CD4-positive, alpha-beta T cell treated with Interleukin-15 for 1 hour (primary cell): ENCODE measurements at places on chromosomes 7 and 10.
A peak's percentile ranks its signal among the peaks of the same experiment; 100 is the strongest.

- DNase-seq = no peak
Observed at GRCh38 chr7:137804836-137805235, 41.9 kb downstream of the DGKI start.

GRCh38 chr7:8155836-8156235, 106.1 kb downstream of the ICA1 start:
- no peak for DNase-seq

DNA sequence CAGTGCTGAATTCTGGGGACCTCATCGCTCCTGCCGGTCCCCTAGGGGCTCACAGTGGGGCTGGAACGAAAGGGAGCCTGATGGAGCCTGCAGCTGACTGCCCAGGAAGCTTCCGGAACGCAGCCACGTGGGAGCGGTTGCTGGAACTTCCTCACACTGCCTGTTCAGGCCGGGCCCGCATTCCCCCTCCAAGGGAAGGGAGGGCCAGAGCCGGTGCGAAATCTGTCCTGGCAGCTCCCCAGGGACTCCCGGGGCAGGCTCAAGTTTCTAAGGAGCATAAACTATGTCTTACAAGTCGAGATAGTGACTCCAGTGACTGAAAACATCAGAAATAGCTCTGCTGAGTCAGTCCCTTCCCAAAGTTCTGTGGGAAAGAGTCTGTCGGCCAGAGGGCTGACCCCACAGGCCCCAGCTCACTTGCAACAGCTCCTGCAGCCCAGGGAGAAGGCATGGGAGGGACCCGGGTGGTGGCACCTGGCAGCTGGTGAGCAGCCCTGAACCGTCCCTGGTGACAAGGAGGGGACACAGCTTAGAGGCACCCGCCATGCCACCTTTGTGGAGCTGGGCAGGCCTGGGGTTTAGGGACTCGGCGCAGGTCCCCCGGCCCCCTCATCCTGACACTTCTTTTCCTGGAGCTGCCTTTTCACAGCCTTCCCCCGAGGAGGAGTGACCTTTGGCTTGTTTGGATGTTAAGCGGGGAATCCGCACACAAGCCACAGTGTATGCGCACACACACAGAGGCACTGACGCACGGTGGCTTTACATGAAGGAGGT, 47.6 kb downstream of the PDGFA start:
- DNase-seq = no peak

GRCh38 chr7:112286250-112287086, 80.0 kb downstream of the ZNF277 start:
- DNase-seq = no peak

DNA sequence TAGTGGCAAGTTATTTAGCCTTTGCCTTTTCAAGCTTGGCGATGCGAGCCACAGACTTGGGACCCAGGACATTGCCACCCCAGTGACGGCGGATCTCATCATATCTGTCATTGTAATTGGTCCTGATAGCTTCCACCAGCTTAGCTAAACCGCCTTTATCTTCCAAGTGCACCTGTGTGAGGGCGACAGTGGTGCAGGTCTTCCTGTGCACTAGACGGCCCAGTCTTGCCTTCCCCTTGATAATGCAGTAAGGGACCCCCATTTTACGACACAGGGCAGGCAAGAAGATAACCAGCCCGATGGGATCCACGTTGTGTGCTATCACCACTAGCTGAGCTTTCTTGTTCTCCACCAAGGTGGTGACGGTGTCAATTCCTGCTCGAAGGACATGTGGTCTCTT, 99.6 kb upstream of the ITGB1 start:
- no peak for DNase-seq

GRCh38 chr7:22469371-22470143, 30.4 kb downstream of the STEAP1B start:
- DNase-seq = no peak

DNA sequence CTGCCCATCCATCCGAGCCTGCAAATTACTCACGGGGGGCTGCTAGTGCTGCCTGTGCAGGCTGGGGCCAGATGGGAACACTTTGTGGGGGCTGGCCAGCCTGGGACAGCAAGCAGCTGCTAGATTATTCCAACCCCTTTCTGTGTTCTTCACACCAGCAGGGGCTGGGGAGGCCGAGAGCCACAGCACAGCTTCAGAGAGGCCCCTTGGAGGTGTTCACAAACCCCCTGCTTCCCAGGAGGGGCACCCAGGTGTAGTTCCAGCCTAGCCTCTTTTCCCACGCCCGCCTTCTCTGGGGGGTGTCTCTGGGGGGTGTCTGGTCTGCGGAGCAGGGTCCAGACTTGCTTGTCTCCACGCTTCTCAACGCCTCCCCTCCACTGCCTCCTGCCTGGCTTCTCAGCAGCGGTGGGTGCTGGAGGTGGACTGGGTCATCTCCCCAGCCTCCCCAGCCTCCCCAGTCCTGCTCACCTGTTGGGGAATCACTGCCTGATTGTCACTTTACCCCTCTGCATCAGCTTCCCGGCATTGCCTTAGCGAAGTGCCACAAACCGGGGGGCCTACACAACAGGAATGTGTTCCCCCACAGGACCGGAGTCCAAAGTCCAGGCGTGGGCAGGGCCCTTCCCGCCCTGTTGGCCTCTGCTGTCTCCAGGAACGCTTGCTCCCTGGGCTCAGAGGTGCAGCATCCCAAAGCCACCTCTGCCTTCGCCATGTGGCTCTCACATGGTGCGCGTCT, 74.0 kb upstream of the EN2 start:
- DNase-seq = no peak

DNA sequence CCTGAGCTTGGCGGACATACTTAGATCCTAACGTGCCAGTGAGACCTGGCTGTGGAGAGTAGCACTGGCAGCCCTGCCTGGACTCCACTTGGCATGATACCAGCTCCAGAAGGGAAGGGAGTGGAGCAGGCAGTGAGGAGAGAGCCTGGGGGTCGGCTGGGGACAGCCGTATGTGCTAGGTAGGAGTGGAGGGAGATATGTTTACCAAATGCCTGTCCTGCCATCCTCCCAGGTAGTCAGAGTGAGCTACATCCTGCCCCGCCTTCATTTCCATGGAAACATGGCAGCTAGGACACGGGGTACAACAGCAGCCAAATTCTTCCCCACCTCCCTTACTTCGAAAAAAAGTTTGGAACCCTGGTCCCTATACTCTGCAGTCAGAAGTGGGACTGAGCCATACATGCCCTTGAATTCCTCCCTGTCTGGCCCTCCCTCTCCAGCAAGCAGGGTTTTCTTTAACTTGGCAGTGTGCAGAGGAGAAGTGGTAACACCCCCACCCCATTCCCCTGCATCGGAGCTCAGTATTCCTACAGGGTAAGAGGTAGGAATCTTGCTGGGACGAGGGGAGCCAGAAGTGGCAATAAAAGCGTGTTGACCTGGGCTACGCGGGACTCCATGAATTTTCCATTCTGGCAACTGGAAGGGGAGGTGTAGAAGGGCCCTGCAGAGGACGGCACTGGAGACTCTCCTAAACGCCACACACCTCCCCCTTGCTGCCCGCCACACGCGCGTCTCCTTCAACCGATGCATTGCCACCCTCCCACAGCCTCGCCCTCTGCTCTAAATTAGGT, 20.0 kb upstream of the SMO start:
- no peak for DNase-seq

GRCh38 chr10:78594559-78595268, 474.1 kb upstream of the ZMIZ1 start:
- no peak for DNase-seq

- no peak for DNase-seq
Observed at GRCh38 chr10:42976351-42977031, 100.4 kb upstream of the RET start.

GRCh38 chr7:157276731-157277562, 59.9 kb upstream of the DNAJB6 start:
- peak; percentile 30 for DNase-seq

GRCh38 chr10:64071218-64071617, 550.0 kb downstream of the REEP3 start:
- DNase-seq = no peak

GRCh38 chr7:70620333-70621055, 511.4 kb upstream of the GALNT17 start:
- no peak for DNase-seq

GRCh38 chr10:90999512-91000172, 78.8 kb upstream of the ANKRD1 start:
- DNase-seq = no peak

DNA sequence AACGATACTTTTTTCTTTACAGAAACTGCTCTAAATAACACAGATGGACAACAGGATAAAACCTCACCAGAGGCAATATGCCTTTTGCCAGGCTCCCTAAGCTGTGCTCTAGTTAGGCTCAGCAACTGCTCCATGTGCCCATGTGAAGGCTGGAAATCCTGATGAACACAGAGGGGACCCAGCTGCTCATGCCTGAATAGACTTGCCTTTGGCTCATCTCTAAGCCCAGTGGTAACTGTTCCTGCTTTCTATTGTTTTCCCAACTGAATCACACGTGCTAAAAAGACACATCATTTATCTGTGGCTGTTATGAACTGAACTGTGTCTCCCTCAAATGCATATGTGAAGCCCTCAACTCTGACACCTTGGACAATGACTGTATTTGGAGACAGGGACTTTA, 110.4 kb downstream of the RNF216 start:
- DNase-seq = no peak

DNA sequence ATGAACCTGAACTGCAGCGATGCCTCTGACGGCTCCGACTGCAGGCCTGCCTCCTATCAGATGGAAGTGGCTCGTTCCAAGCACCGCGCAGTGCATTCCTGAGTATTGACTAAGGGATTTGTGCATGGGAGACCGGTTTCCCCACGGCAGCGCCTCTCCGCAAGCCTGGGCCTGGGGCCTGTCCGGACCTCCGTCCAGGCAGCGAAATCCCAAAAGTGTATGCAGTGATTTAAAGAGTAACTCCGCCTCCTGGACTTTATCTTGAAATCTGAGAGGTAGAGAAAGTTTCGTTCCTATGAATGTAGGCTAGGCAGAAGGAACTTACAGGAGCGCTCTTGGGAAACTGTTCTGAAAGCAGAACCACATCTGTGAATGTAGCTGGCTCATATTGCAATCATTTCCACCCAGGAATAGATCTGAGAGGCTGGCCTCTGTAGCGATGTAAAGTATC, 106.2 kb upstream of the CELF2 start:
- no peak for DNase-seq
